ENCODE measurements at places on chromosomes 5 and 9.

- DNase-seq, result no peak
Observed at GRCh38 chr5:139461698-139462097, 845 bp downstream of the ECSCR start.

GRCh38 chr5:58266402-58266801 lies 193.5 kb downstream of the PLK2 start:
- DNase-seq, result no peak

GRCh38 chr5:39668980-39669379 lies 244.2 kb upstream of the DAB2 start:
- DNase-seq, result no peak

- no peak for DNase-seq
Observed at GRCh38 chr9:89024727-89025126, 33.5 kb downstream of the S1PR3 start.

- DNase-seq, result no peak
Observed at GRCh38 chr5:17343675-17344074, 126.2 kb downstream of the BASP1 start.

GRCh38 chr9:120365386-120365785 lies 214.6 kb downstream of the CDK5RAP2 start:
- no peak for DNase-seq

GRCh38 chr5:139686356-139686705 lies 38.2 kb downstream of the CXXC5 start:
- DNase-seq, result no peak

GRCh38 chr9:92983984-92984589 lies 36.8 kb downstream of the FGD3 start:
- DNase-seq, result no peak

- no peak for DNase-seq
Observed at GRCh38 chr5:140753561-140753960, 32.4 kb upstream of the PCDHA1 start.

GRCh38 chr5:142478113-142478512 lies 153.3 kb upstream of the SPRY4 start:
- DNase-seq, result no peak

- no peak for DNase-seq
Observed at GRCh38 chr5:172405226-172406107, 48.9 kb downstream of the SH3PXD2B start.

DNA sequence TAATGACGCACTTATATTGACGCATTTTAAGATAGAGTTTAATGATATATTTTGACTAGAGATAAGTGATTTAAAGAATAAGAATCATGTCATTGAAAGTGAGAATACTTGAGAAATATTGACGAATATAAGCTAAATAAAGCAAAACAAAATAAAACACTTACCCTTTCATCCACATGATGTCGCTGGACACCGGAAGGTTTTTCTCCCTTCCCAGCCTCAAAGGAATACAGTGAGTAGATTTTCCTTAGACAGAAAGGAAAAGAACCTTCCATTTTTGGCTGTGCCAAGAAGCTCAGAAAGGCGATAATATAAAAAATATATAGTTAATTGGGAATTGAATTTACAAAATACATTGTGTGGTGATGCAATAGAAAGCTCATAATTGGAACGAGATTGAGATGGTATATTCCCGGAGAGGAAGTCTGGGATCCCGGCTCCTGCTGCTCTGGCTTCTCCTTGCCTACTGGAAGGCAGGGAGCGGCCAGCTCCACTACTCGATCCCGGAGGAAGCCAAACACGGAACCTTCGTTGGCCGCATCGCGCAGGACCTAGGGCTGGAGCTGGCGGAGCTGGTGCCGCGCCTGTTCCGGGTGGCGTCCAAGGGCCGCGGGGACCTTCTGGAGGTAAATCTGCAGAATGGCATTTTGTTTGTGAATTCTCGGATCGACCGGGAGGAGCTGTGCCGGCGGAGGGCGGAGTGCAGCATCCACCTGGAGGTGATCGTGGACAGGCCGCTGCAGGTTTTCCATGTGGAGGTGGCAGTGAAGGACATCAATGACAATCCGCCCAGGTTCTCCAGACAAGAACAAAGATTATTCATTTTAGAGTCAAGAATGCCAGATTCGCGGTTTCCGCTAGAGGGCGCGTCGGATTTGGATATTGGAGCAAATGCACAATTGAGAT lies at the start of gene PCDHA5:
TSS of gene PCDHA5 (plus strand) at position 239 of the 906 bp plus-strand sequence.
- no peak for DNase-seq

GRCh38 chr5:179869641-179870402 lies 11.2 kb upstream of the MRNIP start:
- peak; percentile 54 for DNase-seq

DNA sequence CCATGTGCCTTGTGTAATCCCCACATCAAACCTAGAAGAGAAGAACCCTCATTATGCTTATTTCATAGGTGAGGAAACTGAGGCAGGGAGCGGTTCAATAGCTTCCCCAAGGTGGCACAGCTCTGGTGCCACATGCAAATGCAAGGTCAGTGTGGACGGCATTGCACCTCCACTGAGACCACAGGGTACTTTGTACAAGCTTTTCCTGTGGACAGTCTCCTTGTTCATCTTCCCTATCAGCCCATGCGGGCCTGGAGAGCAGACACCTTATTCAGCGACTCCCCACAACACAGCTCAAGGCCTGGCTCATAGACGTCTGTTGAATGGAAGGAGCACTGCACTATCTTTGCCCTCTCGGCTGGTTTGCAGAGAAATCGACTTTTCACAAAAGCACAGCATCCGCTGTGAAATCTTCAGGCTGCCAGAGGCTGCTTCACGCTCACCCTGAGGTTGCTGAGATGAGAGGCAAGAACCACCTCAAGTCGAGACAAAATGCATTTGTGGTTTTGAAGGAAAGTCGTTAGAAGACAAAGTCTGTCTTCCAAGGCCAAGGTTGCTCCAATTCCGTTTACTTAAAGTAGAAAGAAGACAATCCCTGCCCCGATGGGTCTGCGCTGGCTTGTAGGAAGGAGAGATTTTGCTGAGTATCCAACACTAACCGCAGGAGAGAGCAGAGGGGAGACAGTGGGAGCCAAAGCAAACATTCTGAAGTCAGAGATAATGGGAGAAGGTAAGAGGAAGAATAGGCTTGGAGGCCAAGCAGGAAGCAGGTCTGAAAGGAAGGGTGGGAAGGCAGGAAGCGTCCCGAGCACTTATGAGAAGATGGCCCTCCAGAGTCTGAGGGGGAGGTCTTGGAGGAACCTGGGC lies 34.2 kb upstream of the STRBP start:
- no peak for DNase-seq

DNA sequence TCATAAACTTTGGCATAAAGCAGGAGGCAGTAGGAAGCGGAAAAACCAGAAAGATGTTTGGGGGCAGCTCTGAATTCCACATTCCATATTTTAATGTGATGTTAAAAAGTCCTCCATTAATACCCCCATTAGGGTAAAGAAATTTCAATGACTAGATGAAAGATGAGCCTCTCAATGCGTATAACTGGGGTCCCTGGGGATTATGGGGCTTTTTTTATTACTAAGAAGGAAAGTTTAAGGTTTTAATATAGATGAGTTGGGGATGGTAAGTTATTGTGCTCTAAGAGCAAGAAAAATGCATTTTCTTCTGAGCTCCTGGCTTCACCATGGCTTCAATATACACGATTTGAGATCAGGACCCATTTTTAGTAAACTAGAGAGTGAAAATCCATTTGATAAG lies 321.9 kb downstream of the CDK5RAP2 start:
- DNase-seq, result no peak

DNA sequence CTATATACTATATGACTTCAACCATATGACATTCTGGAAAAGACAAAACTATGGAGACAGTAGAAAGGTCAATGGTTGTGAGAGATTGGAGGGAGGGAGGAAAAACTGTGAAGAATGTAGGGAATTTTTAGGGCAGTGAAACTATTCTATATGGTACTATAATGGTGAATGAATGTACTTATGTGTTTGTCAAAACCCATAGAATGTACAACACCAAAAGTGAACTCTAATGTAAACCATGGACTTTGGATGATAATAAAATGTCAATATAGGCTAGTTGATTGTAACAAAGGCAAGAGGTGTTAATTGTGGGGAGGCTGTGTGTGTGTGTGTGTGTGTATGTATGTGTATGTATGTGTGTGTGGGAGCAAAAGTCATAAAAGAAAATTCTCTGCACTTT lies 10.8 kb upstream of the STOM start:
- DNase-seq, result no peak

- peak; percentile 43 for DNase-seq
Observed at GRCh38 chr9:135076143-135076875, 11.2 kb upstream of the OLFM1 start.

DNA sequence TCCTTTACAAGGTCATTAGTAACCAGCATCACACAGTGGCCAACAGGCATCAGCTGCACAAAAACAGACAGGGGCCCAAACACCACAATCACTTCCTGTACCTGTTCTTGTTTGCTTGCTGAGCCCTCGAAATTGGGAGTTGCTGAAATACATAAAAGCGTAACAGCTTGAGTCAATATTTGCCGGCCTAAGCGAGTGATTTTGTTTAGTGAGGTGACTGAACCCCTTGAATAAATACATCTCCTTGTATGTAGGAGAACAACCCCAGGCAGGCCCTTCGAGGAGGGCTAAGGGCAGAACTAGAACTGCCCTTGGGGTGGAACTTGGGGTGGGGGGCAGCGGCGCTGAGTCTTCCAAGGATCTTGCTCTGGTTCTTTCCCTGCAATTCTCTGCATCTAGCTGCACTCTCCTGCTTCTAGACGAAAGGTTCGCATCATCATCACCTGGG lies 502.5 kb downstream of the RASEF start:
- DNase-seq, result no peak

DNA sequence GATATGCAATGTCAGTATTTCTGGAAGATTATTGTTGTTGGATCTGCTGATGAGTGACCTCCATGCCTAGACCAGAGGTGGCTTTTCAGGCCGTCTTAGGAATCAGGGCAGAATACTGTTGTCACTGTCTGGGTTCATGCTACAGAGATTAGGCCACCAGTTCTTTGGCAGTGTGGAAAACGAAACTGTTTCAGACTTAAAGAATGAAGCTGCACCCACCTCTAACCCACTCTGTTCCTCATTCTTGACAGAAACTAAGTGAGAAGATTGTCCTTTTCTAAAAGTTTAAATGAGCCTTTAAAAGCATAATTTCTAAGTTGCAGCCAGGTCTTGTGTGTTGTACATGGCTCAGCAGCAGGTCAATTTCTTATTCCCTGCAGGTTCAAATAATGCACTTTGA lies 444.3 kb downstream of the ENC1 start:
- DNase-seq, result no peak

- no peak for DNase-seq
Observed at GRCh38 chr5:125715216-125715615, 708.0 kb upstream of the GRAMD2B start.

- DNase-seq, result no peak
Observed at GRCh38 chr5:17470064-17470463, 28.0 kb upstream of the TAF11L2 start.

Measured in sciatic nerve (tissue), 2 donors.